ENCODE measurements at places on chromosomes 16 and 17.

- DNase-seq, result no peak
Observed at GRCh38 chr16:3256866-3257465, 533 bp upstream of the MEFV start.

DNA sequence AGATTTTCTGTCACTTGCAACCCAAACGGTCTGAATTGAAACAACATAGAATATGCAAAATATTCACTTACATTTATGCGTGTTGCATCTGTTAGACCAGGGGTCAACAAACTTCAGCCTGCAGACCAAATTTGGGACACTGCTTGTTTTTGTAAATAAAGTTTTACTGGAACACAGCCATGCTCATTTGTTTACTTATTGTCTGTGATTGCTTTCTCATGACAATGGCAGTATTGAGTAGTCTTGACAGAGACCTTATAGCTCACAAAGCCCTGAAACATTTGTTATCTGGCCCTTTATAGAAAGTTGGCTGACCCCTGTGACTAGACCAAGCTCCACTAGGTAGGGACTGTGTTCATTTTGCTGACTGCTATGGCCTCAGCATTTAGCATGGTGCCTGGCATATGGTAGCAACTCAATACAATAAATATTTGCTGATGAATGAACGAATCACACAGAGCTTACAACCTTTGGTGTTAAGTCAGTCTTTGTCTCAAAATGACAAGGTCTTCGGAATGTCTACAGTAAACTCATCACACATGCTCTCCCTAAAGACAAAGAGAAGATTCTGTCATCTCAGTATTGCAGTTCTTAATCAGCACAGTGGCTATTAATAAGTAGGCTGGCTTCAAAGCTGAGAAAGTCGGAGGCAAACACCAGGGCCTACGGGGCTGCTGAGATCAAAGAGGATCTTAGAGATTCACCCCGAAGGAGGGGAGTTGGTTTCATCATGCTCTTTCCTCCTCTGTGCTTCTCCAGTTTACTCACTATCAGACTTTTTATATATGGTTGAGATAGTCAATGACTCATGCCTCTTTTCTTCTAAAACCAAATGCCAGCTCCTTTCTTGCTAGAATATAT, 95.2 kb upstream of the AXIN2 start:
- peak; percentile 10 for DNase-seq

DNA sequence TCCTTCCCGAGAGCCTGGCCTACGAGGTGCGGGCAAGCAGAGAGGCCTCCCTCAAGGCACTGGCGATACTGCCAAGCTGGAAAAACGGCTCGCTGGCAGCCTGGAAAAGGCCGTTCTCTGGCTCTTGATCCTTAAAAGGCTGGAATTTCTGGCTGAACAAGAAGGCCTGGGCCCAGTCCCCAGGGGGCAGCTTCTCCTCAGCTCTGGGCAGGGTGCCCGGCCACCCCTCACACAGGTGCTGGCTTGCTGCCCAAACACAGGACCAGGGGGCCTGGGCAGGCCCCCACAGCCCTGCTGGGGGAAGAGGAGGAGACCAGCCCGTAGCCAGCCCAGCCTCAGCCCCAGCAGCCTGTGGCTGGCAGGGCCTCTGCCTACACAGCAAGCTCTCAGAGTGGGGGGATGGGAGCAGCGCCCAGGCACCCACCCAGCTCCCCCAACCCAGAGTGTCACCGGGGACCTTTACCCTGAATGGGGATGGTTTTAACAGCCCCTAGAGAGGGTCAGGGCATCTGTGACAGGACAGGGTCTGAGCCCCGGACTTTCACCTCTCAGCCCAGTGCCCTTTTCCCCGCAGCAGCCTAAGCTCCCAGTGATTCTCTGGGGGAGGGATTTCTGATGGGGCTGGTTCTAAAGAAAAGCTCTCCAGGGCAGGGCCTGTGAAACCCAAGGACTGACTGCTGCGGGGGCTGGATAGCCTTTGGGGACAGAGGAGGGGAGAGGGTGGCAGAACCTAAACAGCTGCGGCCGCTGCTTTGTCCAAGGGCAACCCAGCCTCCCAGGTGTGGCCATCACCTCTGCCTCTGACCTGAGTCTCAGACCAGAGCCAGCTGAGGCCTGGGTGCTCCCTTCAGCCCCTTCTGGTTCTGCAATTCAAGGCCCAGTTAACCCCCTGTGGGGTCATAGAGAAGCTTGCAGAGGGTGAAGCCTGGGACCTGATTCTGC, 38.6 kb upstream of the TOB1 start:
- no peak for DNase-seq

DNA sequence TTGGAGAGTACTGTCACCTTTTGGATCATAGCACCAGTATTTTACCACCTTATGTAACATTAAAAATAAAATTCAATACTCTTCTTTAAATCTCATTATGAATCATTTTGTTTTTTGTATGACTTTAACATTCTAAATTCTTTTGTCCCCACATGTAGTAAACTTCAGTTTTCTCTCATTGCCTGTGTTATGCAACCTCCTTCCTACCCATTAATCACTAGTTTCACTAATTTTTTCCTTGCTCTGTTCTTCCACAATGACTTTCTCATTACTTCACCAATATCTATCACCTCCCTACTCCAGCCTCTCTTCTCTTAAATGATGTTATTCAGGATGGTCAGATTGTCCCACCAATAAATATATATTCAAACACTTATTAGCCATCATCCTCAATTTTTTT, 68.7 kb downstream of the TTC19 start:
- no peak for DNase-seq

DNA sequence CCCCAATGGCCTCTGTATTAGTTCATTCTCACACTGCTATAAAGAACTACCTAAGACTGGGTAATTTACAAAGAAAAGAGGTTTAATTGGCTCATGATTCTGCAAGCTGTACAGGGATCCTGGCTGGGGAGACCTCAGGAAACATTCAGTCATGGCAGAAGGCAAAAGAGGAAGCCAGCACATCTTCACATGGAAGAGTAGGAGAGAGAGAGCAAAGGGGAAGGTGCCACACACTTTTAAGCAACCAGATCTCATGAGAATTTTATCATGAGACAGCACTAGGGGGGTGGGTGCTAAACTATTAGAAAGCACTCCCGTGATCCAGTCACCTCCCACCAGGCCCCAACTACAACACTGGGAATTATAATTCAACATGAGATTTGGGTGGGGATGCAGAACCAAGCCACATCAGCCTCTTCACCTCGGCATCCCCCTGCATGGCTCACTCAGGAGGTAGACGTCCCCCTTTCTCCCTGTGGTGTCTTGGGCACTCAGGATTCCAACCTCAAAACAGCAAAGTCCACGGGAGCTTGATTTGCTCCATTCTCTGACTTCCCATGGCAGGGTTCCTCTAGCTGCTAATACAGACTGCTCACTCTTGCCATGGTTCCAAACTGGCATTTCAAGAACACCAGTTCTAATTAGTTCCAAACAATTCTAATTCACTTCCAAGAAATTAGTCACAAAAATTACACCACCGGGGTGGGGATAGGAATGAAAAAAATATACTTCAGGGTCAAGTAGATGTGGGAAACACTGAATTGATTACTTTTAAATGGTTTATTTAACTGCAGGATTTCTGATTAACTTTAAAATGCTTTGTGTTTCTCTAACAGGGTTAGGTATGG, 203.8 kb upstream of the HSBP1 start:
- DNase-seq, result no peak

- DNase-seq, result no peak
Observed at GRCh38 chr17:77460514-77461046, 319.8 kb downstream of the SEC14L1 start.

- no peak for DNase-seq
Observed at GRCh38 chr17:9183306-9183705, 162.0 kb downstream of the NTN1 start.

DNA sequence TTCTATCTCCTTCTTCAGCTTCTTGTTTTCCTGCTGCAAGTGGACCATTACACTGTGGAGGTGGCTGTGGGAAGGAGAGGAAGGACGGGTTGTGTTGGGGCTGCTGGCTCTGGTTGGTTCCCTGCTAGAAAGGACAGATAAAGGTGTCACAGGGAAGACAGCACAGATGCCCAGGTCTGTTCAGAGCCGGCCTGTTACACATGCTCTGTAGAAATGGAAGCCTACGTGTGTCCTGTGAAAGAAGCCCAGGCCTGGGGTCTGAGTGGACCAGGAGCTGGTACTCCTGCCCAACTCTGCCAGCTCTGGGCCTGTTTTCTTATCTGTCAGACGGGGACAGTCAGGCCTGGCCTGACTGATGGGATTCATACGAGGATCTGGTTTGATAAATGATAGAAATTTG, 26.4 kb downstream of the DHX38 start:
- no peak for DNase-seq

GRCh38 chr16:4402439-4403132, 13.8 kb downstream of the CORO7 start:
- DNase-seq, result peak; percentile 37

GRCh38 chr17:1490643-1491442, 1.6 kb downstream of the MYO1C start:
- DNase-seq, result no peak

DNA sequence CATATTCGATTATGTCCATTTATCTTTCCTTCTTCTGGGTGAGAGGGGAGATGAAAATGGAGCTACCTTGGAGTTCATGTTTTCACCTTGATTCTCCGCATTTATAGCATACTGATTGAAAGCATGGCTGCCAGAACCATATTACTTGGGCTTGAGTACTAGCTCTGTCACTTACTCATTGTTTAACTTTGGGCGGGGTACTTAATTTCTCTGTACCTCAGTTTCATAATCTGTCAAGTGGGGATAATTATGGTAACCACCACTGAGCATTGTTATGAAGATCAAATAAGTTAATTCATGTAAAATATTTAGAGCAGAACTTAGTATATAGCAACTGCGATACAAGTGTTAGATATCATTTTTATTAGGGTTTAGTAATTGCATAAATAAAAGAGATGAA, 65.2 kb downstream of the FTO start:
- no peak for DNase-seq

DNA sequence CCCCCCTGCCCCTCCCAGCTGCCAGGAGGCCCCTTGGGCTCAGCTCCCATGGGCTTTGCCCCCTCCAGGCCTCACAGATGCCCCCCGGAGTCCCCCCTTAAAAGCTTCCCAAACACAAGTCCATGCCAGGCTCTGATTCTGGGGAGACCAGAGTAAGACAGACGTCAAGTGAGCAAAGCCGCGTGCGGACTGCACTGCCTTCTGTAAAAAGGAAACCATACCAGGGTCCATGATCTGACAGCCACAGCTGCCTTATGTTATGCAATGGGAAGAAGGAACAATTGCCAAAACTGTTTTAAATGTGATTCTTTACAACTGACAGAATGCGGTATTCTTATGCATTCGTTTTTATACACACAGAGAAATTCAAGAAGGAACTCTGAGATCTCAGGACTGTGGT, 17.9 kb upstream of the HEXD start:
- DNase-seq, result no peak

DNA sequence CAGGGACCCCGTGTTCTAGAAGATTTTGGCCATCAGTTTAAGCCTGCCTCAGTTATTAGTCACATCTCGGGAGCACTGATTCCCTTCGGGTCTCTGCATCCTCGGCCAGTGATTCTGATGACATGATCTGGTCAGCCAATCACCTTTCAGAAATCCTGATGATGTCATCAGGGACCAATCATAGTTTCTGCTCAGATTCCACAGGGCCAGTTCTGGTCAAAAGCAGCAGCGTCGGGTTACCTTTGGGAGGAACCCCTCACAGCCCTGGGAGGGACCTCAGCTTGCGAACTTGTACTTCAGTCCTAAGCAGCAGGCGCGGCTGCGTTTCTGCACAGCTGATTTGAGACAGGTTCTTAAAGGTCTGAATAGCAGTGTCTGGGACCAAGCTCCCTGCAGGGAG, 13.9 kb downstream of the KDM8 start:
- no peak for DNase-seq

DNA sequence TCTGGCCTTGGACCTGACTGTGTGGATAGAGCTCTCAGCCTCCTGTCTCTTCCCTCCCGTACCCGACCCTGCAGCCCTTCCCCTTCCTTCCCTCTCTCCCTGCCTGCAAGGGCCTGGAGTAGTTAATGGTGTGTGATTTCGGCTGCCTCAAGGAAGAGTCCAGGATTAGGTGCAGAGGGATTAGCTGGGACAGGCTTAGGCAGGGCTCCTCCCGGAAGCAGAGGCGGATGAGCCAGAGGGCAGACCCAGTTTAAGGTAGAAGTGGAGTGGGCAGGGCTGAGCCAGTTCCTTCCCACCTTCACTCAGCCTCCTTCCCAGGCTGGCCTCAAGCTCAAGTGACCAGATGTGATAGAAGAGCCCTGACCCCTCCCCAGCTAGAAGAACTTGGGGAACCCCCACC, 16.8 kb downstream of the GUCY2D start:
- no peak for DNase-seq

DNA sequence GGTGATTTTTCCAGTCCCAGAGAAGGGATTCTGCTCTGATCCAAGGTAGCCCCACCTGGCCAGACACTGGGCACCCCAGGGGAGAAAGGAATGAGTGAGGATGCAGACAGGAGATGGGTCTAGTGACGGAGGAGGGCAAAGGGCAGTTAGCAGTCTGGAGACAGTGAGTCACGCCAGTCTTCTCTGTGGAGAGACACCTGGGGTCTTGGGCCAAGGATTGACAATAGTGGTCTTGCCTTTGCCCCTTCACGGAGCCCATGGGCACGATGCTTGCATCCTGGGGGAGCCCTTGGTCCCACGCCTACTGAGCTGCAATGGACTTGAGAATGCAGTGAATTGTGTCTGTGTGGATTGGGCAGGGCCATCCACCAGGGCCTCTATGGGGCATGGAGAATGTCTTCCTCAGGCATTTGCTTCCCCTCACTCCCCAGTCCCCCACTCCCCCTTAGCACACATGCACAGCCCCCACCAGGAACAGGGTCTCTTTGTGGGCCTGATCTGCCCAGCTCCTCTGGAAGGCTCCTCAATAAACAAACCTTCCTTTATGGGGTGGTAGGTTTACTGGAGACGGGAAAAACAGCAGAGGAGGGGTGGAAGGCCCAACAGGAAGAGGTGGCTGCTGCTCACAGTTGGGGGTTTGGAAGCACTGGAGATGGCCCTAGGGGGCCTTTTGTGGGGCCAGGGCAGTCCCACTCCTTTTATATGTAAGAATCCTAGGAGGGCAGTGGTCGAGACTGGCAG, 1.4 kb downstream of the CHAD start:
- no peak for DNase-seq

DNA sequence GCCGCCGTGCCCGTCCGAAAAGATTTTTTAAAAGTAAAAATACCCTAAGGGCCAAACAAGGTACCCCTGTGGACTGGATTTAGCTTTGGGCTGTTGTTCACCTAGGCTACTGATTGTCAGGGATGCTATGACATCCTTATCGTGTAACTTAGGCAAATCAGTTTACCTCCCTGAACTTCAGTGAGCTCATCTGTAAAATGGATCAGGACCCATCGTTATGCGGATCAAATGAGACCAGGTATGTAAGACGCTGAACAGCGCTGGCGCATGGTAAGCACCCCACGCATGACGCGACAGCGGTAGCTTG, 658 bp upstream of the ZNF771 start:
- no peak for DNase-seq

- no peak for DNase-seq
Observed at GRCh38 chr16:57396786-57397185, 7.8 kb upstream of the CCL17 start.

DNA sequence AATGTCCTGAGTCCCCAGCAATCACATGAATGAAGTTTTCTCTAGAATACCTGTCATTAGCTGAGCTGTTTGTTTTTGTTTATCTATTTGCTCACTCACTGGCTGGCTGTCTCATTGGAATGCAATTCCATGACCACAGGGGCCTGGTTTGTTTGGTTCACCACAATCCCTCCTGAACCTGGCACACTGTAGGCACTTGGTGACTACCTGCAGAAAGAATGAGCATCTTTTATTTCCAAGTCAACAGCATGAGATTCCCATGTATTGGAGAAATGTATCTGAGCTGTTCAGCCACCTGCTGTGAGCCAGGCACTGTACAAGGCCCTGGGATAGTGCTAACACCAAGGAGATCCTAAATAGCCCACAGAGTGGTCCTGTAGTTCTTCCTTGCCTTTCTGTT, 345.1 kb downstream of the XYLT1 start:
- DNase-seq, result no peak

Data from stimulated activated CD4-positive, alpha-beta T cell treated with anti-CD3 and anti-CD28 coated beads, TNF-alpha, amount 100 ng/mL, for 1 hour (primary cell).